Activated B cell treated with CpG ODN at 0.5 μM for 24 hours (primary cell): ENCODE measurements at places on chromosomes 4 and X.

GRCh38 chr4:7725951-7726350, 213.7 kb downstream of the AFAP1 start:
- DNase-seq: no peak

DNA sequence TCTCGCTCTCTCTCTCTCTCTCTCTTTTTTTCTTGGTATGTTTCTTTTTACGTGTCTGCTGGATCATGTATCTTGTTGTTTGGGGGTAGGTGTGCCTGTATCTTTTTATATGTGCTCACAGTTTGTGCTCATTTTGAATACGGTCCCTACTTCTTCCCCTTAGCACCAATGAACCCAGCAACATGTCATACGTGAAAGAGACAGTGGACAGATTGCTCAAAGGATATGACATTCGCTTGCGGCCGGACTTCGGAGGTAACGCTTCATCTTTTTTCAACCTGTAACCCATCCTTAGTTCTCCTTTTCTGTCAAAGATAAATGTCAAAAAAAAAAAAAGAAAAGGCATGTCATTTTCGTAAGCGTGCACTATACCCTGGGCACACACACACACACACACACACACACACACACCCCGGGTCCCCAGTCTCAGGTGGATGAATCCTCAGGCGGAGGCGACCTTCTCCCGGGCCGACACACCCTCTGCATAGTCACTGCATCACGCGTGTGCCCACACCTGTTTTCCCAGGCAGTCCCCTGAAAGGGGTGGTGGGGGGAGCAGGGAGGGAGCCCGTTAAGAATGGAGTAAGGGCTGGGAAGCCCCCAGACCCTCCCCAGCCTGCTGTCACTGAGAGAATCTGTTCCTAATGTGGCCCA, 511 bp downstream of the GABRB1 start:
- DNase-seq: no peak

DNA sequence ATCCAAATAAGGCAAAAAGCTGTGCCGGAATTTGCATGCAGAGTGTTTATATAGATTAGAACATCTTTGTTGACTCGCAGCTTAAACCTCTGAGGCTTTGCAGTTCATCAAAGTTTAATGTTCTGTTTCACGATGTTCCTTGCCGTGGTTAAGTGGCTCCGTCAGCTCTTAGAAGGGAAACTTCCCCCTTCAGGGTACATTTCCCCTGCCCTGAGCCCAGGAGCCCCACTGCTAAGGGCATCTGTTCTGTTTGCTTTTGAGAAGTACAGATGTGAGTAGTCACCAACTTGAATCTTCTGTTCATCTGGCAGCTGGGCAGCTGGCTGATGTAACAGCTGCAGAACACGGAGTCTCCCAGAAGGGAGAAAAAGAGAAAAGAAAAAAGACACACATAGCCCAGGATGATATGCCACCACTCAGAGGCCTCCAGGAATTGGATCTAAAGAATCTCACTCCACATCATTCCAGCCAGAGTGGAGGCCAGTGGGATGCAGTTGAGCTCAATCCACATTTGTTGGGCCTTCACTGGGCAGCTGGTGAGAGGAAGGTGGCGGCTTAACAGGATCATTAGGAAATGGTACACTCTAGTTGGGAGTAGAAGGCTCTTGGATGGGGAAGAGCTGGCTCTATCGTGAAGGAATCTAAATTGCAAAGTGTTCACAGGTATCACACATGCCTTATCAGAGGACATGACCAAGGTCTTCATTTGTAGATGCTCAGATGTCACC, 178.7 kb upstream of the RBPJ start:
- DNase-seq: no peak

DNA sequence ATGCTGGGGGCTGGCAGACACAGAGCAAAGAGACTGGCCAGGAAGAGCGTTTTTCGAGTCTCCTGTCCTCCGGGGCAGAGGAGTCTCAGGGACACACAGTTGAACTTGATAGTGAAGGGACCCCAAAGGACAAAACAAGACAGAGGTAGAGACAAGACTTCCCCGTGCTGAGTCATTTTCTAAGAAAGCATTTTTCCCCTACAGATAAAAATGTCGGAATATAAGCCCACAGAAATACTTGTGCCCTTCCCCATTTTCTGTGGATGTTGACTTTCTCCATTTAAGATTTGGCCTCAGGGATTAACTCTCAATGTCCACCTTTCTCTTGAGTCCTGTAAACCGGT, 523 bp upstream of the BTK start:
- DNase-seq: no peak

DNA sequence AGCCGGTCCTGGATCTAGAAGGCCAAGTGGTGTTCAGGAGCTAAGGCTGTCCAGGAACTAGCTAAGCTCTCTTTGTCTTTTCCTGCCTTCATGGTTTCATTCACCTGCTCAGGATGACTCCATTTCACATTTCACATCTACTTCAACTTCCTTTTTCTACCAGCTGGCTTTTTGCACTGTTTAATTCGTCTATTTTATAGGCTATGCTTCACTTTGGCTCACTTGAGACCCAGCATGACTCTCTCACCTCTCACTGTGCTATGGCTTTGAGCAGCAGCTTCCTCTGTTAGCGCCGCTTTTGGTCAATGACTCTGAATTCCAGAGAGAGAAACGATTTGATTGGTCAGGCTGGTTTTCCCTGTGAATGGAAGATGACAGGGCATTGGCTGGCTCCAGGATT, 213.5 kb upstream of the CLNK start:
- no peak for DNase-seq

- no peak for DNase-seq
These were observed 9.5 kb downstream of the HPGDS start for GRCh38 chr4:94332983-94333590.

DNA sequence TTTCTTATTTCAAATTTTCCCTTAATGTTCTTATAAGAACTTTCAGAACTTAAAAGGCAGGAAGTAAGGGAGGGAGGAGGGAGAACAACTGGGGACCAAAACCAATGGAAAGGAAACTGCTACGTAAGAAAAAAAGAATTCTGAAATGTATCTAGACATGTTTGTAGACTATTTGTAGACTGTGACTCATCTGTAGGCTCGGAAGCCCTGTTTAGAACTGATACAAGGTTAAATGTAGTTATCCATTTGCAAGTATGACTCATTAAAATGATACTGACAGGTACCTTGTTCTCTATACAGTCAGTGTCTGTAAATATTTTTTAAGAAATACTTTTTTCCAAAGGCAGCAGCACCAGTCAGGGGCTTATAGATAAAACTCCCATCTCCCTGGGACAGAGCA, 202.0 kb downstream of the DHX15 start:
- DNase-seq: no peak
